ENCODE measurements at places on chromosomes 3 and 15.

GRCh38 chr3:98777286-98777685 lies 14.1 kb downstream of the ST3GAL6 start:
- no peak for DNase-seq

DNA sequence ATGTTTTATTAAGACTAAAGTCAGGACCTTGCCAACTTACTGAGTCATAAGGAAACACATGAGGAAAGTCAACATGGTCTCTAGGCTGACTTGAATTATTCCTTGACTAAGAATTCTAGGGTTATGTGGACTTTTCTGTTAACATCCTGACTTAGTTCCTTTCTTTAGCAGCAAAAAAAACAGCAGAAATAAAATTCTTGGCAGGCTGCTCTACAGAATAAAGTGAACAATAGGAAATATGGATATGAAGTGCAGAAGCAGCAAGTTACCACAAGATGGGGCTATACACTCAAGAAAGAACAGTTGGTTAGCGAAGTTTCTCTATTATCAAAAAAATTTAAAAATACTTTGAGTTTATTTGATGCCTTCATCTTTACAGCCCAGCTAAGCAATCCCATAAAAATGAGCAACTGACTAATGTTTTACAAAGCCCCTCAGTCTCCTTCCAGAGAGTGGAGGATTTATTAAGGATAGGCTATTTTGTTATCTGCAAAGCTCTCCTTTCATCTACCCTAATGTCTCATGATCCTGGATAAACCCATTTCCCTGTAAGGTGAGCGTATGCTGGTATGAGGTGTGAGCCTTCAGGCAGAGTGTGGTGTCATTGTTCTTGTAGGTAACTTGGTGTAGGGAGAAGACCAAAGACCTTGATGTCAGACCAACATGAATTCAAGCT lies 23.1 kb upstream of the MCCC1 start:
- DNase-seq, result no peak

DNA sequence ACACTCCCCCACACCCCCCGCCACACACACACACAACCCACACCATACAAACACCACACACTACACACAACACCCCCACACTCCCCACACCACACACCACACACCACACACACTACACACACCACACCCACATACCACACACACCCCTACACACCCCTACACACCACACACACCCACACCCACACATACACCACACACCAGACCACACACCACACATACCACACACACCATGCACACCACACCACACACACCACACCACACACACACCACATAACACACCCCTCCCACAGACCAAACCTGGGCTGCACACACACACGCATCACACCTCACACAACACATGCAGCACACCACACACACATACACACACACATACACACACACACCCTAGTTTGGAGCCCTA lies 1.8 kb upstream of the RASGRF1 start:
- DNase-seq, result no peak

DNA sequence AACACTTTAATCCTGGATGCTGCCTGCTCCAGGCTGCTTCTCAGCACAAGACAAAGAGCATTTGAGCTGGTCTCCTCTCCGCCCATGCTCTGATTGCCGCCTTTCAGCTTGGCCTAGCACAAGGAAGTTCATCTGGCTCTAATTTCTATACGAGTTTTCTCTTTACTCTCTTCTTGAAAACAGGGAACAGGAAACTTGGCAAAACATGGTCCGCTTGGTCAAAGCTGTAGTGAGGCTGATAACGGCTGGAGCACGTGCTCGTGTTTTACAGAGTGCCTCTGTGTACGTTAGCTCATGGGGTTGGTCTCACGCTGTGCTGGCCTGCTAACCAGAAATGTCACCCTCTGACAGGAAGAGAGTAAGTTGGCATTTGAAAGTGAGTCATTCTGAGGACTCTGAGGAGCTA lies 19.2 kb downstream of the RARRES1 start:
- no peak for DNase-seq

DNA sequence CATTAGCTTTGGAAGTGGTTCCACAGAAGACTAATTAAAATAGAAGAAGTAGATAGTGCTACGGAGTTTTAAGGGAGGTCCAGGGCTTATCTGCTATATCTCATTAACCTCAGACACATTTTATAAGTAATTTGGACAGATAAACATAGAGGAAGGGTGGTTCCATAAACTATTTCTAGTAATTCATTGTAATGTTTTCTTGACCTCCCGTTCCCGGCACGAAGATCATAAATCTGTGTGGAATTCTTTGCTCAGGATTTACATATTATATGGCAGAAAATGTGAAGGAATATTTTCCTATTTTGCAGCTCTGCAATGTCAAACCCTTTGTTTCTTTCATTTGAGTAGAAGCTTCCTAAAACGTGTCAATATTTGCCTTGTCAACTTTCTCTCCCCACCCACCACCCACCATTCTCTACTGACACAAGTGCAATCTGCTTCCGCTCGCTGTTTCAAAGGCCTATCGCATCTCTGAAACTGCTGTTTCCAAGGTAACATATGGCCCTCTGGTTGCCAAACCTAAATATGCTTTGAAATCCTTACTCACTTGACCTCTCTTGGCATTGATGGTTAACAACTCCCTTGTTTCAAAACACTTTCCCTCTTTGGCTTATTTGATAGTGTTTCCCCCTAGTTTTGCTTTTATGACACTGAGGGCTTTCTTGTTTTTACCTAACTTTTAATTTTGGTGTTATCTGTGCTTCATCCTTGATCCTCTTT lies 21.4 kb upstream of the PLSCR5 start:
- DNase-seq, result no peak

GRCh38 chr3:81452418-81452817 lies 309.0 kb downstream of the GBE1 start:
- DNase-seq, result no peak

- no peak for DNase-seq
Observed at GRCh38 chr3:127417709-127418559, 130.1 kb upstream of the PRR20G start.

- DNase-seq, result no peak
Observed at GRCh38 chr15:40249477-40250303, 10.8 kb downstream of the PAK6 start.

GRCh38 chr15:66138892-66139590 lies 114.5 kb downstream of the MEGF11 start:
- no peak for DNase-seq

- no peak for DNase-seq
Observed at GRCh38 chr3:113110267-113110666, 101.1 kb upstream of the BOC start.

- DNase-seq, result no peak
Observed at GRCh38 chr3:156488767-156489166, 66.2 kb downstream of the SSR3 start.

DNA sequence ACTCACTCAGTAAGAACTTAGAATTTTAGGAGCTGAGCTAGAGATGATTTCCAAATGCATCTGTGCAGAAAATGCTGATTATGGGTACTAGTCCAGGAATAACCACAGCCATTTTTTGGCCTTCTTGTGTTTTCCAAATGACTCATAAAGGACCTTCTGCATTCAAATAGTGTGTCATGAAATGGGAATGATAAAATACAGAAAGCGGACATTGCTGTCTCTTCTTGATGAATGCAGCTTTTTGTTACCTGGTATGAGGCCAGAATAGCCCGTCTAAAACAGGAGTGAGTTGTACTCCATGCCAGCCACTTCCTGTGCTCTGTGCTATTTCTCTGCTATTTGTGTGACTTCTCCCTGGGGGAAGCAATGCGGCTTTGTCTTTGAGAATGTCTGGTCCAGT lies 20.5 kb upstream of the FRMD5 start:
- no peak for DNase-seq

DNA sequence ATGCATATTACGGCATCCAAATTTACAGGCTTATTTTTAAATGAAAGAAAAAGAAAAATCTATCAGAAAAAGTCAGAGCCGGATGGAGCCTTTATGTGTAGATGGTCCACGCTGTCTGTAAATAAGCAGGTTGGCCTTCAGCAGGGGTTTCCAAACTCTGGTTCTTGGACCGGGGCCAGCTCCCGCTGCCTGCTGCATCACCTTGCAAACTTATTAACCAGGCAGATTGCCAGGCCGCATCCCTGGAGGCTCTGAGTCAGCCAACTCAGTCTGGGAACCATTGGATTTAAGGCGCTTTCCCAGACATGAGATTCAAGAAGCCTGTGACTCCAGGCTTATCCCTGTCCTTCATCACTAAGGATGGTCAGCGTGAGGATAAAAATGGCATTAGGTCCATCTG lies 212.4 kb downstream of the OPA1 start:
- DNase-seq, result no peak

DNA sequence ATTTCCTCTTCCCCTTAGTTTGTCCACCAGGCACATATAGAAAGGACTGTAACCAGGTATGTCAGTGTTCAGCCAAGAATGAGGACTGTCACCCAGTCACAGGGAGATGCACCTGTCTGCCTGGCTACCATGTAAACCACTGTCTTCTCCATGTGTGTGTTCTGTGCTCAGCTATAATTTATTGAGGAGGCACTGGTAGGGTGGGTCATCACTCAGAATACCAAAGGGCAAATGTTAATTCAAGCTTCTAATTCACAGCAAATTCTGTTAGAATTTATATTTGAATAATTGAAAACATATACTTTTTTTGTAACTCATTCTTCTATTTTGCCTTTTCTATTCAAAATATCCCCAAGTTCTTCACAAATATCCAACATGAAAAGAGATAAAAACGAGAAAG lies 780.4 kb downstream of the MECOM start:
- no peak for DNase-seq

GRCh38 chr3:107450254-107450893 lies 72.4 kb upstream of the BBX start:
- no peak for DNase-seq

DNA sequence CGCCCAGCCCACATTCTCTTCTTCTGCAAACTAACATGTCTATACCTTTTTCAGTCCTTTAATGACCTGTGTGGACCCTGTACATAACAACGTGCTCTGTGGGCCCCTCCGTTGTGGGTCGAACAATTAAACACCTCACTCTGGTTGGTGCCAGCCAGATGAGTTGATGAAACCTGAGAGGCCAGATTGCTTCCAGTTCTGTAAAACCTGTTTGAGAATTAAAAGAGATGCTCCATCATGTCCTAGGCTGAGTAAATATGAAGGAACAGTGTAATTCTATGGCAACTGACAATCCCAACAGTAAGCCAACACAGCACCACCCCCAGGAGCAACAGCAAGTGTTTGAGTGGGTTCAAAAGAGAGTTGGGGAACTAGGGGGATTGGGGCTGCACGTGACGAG lies 5.7 kb upstream of the THBS1 start:
- no peak for DNase-seq

GRCh38 chr15:92811148-92811913 lies 88.8 kb upstream of the CHD2 start:
- no peak for DNase-seq

GRCh38 chr3:156409694-156410093 lies 145.2 kb downstream of the SSR3 start:
- DNase-seq, result no peak

DNA sequence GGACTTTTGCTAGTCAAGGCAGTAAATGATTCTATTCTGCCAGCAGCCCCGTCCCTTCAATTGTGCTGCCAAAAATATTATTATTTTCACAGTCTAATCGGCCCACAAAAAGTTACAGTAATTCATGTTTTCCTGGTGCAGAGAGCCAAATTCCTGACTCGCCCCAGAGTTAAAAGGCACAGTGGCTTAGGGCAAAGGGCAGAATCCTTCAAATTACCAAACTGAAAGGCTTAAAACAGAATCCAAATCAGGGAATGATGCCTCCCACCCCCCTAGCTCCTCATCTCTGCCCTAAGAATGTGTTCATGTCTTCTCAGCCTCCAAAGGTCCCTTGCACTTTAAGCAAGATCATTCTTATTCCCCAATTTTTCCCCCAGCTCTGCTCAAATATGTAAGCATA lies 477.8 kb upstream of the PROK2 start:
- DNase-seq, result no peak

GRCh38 chr3:180962530-180962929 lies 27.0 kb downstream of the DNAJC19 start:
- no peak for DNase-seq

DNA sequence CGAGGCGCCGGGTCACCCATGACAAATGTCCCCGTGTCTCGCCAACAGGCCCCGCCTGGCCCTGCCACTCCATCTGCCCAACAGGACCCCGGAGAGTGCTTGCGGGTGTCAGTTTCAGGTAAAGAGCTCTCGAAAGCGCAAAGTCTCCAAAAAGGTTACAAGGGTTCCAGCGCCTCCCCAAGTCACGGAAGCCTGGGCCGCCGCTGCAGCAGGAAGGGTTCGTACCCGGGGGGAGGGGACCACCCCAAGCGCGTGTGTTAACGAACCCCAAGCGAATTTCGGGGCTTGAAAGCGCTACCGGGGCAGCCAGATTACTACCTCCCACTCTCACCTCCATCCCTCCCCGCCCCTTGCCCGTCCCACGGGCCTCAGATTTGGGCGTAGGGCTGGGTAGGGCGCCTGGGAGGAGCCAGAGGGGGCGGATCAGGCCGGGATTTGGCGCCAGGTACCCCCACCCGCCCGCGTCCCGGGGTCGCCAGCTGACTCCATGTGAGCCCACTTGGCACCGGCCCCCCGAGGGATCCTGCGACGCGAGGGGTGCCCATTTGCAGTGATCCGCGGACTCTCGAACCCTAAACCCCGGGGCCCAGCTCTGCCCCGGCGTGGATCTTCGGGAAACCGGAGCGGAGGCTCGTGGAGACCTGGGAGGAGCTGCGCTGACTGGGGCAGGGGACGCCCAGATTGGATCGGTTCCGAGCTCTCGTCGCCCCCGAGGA lies 85.9 kb downstream of the NR2F2 start:
- DNase-seq, result no peak

DNA sequence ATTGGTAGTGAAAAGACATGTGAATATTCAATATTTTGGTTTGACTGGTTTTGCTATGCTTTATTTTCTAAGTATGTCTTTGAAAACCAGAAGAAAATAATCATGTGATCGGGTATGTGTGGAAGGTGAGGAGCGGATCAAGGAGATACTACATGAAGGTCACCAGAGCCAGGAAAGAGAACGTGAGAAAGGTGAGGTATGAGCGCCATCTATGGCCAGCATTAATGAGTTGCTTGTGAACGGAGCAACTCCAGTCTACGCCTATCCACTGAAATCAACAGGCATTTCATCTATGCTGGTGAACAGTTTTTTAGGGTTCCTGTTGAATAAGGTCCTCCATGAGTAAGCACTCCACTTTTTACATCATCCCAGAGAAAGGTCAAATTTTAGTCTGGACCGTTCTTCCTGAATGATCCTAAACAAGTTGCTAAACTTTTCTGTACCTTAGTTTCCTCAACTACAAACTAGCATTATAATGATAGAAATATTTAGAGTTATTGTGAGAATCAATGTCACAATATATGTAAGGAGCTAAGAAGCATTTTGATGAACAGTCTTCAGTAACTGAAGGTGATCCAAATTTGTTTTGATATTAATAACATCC lies 1435.2 kb upstream of the CADM2 start:
- no peak for DNase-seq

- no peak for DNase-seq
Observed at GRCh38 chr3:31002730-31003129, 108.3 kb upstream of the GADL1 start.

DNA sequence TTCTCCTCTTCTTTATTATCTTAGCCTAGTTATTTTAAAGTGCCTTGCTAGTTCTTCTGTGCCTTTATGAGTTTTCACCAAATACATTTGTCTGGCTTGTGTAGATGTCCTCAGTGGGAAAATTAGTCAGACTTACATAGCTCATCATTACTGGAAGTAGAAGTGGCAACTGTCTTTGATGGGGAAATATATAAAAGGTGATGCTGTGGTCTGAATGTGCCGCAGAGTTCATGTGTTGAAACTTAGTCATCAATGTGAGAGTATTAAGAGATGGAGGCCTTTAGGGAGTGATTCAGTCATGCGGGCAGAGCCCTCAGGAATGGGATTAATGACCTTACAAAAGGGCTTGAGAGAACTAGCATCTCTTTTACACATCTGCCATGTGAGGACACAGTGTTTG lies 6.4 kb upstream of the ERICH6 start:
- DNase-seq, result no peak

All from NK-92 treated with Interleukin-12 subunit alpha and Interleukin-12 subunit beta, amount 100 ng/mL, for 24 hours (cell line).